GM12891 (cell line): ENCODE measurements at places on chromosomes 2 and 18.
A peak's percentile ranks its signal among the peaks of the same experiment; 100 is the strongest.

DNA sequence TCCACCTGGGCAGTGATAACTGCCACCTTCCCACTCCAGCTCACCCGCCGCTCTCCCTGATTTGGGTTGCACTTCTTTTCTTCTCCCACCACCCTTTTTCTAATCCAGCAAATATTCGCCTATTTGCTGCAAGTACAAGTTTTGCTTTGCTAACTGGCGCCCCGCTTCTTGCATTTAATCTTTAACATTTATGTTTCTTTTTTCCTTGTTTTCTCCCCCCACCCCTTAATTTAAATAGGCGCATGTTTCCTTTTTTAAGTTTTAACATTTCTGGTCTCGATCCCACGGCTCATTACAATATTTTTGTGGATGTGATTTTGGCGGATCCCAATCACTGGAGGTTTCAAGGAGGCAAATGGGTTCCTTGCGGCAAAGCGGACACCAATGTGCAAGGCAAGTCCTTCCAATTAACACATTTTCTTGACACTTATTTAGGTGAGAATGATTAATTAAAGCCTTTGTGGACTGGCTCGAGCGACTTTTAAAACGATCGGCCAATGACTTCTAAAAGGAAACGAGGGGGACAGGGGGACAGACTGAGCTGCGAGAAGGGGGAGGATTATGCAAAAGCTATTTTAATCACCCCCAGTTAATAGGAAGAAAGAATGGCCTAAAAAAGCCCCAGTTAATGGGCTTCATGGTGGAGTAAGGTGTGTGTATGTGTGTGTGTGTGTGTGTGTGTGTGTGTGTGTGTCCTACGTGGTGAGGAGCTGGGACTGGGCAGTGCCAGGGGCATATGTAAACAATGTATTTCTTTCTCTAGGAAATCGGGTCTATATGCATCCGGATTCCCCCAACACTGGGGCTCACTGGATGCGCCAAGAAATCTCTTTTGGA, 1.6 kb downstream of the TBR1 start:
- no peak for DNase-seq

GRCh38 chr2:174477759-174478158, 9.1 kb downstream of the GPR155 start:
- no peak for DNase-seq

GRCh38 chr18:46893360-46893759, 23.9 kb downstream of the PIAS2 start:
- DNase-seq: no peak

DNA sequence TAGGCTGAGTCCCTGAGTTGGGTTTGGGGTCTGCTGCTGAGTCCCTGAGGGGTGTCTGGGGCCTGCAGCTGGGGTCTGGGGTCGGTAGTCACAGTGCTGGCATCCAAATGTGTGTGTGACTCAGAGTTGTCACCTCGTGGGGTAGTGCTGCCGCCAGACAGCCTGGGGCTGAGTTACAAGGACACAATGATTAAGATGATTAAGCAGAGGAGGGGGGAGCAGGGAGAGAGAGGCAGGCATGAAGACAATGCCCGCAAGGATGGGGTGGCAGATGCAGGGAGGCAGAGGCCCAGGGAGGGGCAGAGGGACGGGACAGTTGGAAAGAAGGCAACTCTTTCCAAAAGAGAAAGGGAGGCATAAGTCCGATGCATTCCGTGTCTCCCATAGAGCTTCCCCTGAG, 120.2 kb downstream of the CELF4 start:
- no peak for DNase-seq

DNA sequence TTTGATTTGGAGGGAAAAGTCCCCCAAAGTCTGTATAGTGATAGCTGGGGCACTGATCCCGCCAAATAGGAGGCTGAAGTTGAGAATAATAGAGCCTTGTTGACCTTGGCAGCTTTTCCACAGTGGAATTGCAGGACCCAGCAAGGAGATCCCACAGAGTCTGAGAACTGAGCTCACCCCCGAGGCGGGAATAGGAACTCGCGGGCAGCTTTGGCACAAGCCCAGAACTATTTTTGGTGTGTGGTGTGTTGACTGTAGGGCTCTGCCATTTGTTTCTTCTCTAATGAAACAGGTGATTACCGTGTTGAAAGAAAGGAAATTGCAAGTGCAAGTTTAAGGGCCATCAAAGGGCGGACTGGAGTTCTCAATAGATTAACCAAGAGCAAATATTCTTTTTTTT, 34.0 kb downstream of the SH3RF3 start:
- no peak for DNase-seq

DNA sequence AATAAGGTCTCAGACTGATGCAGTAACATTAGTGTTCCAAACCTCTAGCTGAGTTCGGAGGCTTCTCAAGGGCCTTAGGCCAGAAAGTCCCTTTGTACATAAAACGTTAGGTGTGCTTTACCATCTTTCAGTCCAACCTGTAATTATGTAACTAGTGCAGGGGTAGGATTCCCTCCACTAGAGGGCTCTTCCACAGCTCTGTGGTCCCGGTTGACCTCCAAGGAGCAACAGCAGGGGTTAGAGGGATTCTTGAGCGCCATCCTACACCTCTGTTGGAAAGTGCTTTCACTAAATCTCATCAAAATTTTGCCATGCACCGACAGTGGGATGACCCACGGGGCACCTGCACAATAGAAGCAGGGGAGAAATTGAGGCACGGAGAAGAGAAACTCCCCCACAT, 155.8 kb upstream of the LRP1B start:
- no peak for DNase-seq

DNA sequence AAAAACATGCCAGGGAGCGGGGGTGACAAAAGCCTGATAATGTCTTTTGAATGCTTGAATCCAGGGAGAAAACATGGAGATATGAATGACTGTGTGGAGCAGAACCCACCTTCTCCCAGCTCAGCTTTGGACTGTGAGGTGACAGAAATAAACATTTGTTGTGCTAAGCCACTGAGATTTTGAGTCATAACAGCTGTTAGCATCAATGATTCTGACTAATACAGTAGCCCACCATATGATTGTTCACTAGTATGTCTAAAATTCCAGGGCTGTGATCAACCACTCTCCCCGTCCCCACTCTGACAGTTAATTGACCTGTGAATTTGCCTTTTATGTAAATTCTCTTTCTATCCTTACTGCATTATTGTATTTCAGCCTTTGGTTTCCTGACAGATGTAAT, 69.1 kb downstream of the PDK1 start:
- DNase-seq: no peak

- no peak for DNase-seq
Measured at GRCh38 chr2:156423674-156424282, 12.4 kb upstream of the GPD2 start.

DNA sequence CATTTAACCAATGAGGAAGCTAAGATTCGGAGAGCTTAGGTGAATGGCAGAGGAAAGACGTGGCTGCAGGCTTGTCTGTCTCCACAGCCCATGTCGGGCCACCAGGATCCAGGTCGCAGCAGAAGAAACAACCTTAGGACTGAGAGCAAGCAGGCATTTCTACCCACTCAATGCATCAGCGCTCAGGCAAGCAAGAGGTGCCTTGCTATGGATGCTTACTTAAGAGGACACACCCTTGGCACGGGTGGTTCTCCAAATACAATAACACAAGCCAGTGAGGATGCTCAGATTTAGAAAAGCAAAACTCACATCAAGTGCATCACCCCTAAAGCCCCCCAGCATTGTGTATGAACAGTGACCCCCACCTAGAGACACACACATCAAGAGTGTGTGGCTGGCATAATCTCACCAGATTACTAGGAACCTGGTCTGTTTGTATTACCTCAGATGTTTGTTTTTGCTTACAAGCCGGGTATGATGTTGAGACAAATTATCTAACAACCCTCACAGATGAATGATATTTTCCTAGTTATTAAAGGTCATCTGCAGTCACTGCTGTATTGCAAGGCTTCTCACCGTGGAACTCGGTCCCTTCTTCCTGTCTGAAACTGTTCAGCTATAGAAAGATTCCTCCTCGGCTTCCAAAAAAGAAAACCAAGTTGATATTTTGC, 34.2 kb upstream of the NPAS2 start:
- DNase-seq: no peak

DNA sequence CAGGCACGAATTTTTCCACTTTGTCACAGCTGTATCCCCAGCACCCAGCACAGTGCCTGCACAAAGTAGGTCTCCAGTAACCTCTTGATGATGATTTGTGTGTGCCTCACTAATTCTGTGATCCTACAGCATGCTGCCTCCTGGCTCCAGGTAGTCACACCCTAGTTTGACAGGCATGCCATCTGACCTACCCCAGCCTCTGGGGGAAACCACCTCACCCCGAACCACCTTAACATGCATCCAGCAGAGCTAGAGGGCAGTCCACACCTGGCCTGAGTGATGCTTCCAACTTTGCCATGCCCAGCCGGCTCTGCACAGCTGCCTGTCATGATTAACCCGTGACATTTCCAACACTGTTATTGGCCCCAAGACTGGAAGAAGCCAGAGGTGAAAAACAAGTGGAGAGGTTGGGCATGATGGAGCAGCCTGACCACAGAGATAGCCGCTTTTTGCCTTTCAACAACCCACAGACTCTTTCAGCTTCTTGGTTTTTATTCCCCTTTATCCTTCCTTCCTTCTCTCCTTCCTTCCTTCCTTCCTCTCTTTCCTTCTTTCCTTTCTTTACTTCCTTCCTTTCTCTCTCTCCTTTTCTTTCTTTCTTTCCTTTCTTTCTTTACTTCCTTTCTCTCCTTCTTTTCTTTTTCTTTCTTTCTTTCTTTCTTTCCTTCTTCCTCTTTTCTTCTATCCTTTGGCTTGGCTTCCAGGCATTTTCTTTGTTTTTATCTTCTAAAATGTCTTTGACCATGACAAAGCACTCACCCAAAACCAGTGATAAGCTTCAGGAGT, 294.4 kb upstream of the SIX2 start:
- no peak for DNase-seq

GRCh38 chr2:95231723-95232122, 24.4 kb downstream of the ZNF892 start:
- DNase-seq: peak; percentile 30

GRCh38 chr2:134502104-134502503, 216.7 kb downstream of the TMEM163 start:
- DNase-seq: no peak

GRCh38 chr2:45637440-45637839, 14.0 kb upstream of the PRKCE start:
- DNase-seq: no peak

GRCh38 chr2:229342376-229342775, 71.3 kb upstream of the PID1 start:
- no peak for DNase-seq

- DNase-seq: no peak
Measured at GRCh38 chr2:26988058-26988860, 17.8 kb downstream of the MAPRE3 start.

DNA sequence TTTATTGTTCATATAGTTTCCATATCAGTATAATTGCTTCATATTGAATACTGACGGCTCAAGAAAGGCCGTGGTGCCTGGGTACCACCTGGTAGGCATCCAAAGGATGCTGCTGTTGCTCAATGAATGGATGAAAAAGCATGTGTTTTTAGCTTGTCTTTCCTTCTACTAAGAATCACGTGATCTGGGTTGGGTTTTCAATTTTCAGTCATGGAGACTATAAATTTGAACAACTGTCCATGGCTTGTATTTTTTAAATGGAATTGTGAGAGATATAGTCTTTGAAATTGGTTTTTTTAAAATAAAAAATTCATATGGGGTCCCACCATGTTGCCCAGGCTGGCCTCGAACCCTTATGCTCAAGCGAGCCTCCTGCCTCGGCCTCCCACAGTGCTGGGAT, 25.3 kb downstream of the EMILIN2 start:
- no peak for DNase-seq

DNA sequence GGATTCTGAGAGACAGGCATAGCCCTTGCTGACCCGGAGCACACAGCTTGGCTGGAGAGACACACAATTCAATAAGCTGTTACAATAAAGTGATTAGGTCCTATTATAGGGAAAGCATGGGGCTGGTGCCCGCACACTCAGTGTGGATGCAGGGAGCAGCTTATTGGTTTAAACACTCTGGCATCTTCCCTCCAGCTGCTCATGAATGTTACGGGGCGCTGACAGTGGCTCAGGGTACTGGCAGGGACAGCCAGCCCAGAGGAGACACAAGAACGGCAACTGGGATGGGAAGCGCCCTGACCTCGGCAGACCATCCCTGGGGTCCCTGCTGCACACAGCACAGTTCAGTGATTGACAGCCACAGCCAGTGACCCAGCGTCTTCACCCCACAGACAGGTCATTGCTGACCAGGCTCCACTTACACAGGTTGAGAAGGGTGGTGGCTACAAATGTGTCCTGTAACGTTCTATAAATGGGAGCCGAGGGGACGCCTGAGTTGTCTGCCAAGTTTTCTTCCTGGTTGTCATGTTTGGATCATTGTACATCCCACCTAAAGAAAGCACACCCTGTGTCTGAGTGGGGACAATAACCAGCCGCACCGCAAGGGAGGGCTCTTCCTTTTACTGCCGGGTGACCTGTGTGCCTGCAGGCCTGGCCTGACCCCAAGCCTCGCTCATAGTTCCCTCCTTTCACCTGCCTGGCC, 60.3 kb downstream of the SH3BP4 start:
- no peak for DNase-seq

DNA sequence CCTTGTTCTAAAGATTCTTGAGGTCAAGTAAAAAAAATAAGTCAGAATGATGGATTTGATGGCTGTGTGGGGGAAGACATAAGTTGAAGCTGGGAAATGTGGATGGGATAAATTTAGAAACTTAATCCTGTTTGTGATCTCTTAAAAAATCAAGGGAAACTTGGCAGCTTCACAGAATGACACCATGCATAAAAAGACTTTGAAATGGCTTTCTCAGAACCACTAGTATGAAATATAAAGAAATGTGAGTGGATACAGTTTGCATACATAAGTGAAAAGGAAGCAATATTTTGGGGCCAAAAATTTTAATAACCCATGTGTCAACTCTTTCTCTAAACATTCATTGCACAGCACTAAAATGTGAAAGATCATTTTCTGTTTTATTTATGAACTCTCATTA, 21.7 kb downstream of the CDH19 start:
- no peak for DNase-seq

GRCh38 chr2:110677080-110677479, 783 bp downstream of the BUB1 start:
- DNase-seq: no peak

DNA sequence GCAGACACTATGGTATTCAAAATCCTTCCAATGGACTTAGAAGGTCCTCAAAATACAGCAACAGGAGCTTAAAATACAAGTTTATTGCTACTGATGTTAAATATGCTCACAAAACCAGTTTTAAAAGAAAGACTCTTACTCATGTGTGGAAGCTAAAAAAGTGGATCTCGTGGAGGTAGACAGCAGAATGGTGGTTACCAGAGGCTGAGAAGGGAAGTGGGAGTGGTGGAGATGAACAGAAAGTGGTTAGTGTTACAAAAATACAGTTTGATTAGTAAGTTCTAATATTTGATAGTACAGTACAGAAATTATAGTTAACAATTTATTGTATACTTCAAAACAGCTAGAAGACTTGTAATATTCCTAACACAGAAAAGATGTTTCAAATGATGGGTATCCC, 12.1 kb downstream of the ADAM17 start:
- no peak for DNase-seq

GRCh38 chr2:111667542-111668273, 216.3 kb downstream of the ANAPC1 start:
- no peak for DNase-seq

DNA sequence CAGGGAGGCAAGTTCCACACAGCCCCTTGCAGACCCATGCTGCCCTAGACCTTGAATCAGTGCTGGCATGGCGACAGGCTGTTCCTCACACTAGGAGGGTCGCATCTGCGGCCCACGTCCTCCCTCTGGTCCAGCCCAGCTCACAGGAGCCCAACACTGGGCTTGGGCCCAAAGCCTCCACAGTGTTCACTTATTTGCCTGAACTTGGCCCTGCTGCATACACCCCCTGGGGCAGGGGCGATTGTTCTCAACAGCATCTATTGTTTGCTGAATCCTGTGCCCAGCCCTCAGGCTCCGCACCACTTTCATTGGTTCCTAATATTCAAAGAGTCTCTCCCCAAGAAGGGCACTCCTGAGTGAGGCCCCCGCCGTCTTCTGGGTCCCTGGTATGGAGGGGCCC, 90.7 kb downstream of the ZBTB7C start:
- DNase-seq: no peak
